ENCODE measurements at places on chromosomes 13 and 19. TPM values are rescaled to one million over a fixed set of nuclear protein-coding genes. Genes with fewer than 3 reads are reported as not detected.

DNA sequence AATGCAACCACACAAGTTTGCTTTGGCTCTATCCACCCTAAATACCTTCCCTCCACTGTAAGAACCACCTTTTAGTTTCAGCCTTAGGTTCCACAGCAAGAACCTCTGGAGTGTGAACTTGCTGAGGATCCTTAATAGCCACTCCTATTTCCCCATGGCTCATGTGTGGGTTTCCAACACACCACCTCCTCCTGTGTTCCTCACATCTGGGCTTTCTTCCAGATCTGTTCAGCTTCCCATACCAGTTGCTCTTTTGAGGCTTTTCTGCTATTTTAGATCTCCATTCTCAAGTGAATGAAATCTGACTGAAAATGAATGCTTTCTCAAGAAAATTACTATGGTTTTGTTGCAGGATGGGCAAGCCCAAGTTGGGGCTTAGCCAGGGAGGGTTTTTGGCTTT is 104.8 kb upstream of the MIR17HG start:
- no peak for DNase-seq

The ZNF560 gene
- total RNA-seq, result not detected

GRCh38 chr13:29704648-29705047 is 109.2 kb upstream of the SLC7A1 start:
- no peak for DNase-seq

- DNase-seq, result peak; percentile 47
Observed at GRCh38 chr19:45667620-45668341, at the start of gene GIPR. GIPR (plus strand) TSS chr19:45668221; CDS start chr19:45669521, 1,300 bp downstream.

DNA sequence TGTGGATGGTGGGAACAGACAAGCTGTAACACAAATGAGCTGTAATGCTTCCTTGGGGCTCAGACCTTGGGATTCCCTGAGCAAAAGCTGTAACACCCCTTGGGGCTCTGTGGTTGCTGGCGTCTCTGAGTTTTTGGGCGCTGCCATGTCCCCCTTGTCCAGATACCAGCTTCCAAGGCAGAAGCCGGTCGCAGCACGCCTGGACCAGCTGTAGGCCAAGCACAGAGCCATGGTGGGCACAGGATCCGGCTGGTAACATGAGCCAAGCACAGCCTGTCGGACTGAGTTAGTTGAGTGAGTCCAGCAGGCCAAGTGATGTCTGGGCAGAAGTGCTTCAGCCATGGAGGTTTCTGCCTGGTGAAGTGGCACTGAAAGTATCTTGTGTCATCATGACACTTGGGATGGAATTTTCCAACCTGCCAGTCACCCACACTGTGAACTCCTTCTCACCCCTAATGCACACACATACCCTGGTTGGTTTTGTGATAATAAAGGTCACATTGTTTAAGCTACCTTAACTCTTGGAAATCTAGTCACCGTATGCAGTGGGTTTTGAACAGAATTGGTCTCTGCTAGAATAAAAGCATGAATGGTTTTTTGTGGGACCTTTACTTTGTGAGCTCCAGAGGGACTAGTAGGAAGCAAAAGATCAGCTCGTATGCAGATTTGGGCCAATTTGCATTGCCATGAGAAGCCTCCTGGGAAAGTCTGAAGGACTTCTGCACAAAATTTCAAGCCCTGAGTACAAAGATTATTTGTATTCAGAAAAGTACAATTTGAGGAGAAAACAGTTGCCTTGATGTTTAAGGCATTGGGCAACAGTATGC is 7.0 kb upstream of the ZNF17 start:
- no peak for DNase-seq

- no peak for DNase-seq
Observed at GRCh38 chr13:110771194-110771593, 57.7 kb downstream of the ING1 start.

- DNase-seq, result no peak
Observed at GRCh38 chr13:110326263-110326904, 19.3 kb downstream of the COL4A2 start.

The POSTN gene
- 93.0 TPM for total RNA-seq

DNA sequence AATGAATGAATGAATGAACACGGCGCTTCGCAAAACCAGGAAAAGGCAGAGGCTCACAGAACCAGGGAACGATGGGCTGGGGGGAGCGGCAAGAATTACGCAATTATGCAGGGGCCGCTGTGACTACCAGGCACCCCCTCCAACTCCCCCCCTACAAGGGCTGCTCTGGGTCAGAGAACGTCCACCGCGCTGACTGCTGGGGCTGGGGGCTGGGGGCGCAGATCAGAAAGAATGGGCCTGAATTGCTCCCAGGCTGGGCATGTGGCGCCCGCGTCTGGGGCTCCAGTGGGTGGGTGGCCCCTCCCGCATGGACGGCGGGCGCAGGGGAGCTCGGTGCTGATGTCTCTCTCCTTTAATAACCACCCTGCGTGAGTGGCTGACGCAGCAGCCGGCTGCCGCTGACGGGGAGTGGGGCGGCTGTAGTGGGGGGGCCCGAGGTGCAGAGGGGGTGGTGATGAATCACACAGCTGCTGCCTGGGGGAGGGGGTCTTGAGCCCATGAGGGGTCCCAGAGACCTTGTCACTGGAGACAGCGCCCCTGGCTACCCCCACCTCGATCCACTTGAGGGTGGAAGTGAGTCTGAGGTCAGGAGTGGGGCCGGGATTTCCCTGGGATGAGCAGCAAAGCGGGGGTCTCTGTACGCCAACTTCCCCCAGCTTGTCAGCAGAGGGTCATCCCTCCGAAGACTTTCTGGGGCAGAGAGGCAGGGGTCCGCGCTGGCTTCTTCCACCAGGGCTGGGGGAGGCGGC is 1.5 kb upstream of the CIRBP start:
- no peak for DNase-seq

DNA sequence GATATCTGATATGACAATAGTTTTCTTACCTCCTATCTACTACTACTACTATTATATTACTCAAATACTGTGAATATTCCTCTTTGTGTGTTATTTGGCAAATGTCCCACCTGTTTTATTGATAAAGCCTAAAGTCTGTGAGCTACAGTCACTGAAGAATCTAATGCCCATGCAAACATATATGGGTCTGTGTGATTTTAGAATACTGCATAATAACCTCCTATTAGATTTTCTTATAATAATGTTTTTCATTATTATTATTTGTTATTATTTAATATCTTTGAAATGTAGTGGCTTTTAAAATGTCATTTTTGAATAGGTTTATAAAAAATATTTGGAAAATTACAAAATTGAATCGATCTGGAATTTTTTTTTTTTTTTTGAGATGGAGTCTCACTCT is 1330.8 kb upstream of the MIR17HG start:
- DNase-seq, result no peak

The PTH2 gene
- not detected for total RNA-seq

Measured in neural crest cell (in vitro differentiated cells).